HuH-7.5 (cell line): ENCODE measurements at places on chromosomes 6 and 20.

DNA sequence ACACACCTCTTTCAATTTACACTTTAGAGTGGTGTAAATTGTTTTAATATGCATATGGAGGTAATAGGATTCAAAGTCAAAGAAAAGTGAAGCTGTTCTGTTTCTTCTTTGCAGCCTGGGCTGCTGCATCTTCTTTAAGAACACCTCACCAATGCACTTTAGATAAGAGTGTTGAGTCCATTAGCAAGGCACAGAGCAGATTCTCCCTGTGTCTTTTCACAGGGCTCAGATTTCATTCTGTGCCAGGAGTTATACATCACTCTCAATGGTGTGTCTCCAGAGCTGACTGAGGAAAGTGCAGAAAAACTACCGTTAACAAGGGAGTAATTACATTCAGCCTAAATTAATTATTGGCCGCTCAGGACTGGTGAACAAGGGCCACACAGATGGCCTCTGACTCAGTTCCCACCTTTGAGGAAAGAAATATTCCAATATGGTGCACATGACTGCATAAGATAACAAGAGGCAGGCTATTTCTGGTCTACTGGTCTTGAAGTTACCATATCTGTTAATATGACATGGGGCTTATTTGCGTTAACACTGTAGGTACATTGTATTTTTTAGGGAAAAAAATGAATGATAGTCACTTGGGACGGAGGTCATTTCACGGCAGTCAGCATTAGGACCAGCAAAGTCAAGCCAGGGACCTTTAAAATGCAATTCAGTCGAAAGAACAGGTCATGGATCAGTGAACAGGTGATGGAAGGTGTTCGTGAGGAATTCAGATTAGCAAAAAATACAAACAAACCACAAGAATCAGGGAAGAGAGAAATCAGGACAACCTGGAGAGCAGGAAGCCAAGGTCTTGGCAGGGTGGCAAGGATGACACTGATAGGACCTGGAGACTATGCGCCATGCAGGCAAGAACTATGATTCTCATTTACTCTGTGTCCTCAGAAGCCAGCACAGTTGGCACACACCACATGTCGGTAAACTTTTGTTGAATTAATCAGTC lies 203.7 kb downstream of the TBX18 start:
- no peak for DNase-seq

GRCh38 chr20:61529354-61529753 lies 277.3 kb downstream of the CDH4 start:
- DNase-seq = no peak

DNA sequence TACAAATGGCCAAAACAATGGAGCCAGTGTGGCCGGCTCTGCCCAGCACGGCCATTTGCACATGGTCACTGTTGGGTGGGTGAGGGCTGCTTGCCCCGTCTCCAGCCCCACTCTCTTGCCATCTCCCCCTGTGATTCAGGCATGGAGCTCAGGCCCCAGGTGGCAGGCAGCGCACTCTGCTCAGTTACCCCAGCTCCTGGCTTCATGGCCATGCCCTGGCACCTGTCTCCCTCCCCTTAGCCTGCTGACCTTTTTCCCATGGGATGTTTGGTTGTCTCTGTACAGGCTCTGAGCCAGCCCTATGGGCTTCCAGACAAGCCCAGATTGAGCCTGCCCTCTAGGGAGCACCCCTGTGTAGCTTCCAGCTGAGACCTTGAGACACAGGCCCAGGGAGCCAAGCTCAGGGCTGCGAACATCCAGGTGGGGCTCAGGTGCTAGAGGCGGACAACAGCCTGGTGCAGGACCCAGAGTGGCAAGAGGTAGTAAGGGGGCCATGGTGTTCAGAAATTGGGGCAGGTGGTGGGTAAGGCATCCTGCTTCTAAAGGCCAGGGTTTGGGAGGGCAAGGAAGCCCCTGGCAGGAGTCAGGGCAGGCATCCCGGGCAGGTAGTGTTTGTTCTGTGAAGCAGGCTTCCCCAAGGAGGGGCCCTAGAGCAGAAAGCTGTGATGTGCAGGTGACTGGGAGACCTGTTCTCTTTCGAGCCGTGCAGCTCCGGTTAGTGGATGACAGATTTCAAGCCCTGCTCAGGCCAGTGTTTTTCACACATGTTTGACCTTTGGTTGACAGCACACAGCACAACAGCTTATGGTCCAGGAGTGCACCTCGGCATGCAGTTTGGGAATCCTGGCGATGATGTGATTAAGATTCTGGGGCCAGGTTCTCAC lies 17.7 kb downstream of the SYNJ2 start:
- no peak for DNase-seq

- no peak for DNase-seq
These were observed 297.9 kb downstream of the UTRN start for GRCh38 chr6:144582939-144583613.

DNA sequence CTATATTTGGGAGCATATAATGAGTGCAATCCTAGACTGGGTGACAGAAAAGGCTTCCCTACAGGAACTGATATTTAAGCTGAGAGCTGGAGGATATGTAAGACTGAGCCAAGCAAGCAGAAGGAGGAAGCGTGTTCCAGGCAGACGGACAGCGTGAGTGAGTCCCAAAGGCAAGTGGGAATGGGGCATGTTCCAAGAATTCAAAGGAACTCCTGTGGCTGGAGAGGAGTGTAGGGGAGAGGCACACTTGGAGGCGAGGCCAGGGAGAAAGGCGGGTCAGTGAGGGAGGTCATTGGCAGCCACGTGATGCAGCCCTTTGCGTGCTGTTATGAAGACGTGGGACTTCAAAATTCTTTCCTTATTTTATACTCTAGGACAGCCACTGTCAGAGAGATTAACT lies 27.9 kb upstream of the SGK1 start:
- no peak for DNase-seq

GRCh38 chr6:33708516-33709204 lies 2.8 kb downstream of the UQCC2 start:
- DNase-seq = no peak

DNA sequence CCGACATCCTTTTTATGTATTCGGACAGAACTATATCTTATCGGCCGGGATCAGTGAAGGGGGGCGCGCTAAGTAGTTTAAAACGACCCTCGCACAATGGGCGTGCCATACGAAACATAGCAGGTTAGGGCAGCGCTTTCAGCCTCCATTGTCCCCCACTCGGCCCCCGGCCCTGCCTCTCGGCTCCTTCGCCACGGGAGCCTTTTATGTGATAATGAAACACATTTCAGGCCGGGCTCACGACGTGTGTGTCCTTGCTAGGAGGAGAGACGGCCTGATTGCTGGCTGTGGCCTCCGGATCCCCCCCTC lies 5.3 kb downstream of the FOXA2 start:
- DNase-seq = no peak

DNA sequence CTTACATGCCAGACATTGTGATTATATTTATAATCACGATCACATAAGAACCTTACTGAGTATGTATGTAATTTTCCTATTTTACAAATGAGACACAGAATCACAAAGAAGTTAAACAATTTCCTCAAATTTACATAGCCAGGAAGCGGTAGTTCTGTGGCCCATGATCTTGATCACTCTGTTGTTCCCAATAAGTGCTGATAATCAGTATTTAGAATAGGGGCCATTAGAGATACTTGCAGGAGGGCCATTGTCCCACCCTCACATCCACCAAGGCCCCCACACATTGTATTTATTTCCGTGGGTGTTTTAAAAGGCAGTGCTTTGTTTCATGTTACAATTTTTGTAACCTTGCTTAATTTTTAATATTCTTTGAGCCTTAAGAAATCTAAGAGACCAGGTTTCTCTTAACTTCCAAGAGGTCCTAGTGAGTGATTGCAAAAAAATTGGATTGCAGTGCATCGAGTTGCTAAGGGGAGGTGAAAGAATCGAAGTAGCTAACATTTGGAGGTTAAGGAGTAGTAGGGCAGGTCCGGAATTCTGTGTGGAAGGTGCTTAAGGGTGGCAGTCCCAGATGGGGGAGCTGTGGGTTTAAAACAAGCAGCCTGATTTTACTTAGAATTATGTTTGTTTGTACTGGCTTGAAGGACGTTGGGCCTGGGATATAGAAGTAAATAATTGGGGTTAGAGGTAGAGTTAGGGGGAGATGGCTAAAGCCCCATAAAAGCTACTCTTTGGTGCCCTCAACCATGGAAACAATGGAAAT lies 339.4 kb downstream of the CDKAL1 start:
- no peak for DNase-seq

DNA sequence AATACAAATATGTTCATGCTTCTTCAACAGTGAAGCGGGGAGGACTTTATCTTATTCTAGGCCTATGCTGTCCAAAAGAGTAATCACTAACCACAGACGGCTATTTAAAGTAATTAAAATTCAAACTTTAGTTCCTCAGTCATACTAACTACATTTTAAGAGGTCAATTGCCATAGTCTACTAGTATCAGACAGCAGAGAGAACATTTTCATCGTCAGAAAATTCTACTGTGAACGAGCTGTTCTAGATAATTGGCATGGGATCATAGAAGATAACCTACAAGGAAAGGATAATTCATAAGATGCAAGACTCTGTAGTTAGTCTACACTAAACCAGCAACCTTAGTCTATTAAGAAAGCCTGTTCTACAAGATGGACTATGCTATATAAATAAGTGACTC lies 44.4 kb downstream of the PRKN start:
- no peak for DNase-seq

DNA sequence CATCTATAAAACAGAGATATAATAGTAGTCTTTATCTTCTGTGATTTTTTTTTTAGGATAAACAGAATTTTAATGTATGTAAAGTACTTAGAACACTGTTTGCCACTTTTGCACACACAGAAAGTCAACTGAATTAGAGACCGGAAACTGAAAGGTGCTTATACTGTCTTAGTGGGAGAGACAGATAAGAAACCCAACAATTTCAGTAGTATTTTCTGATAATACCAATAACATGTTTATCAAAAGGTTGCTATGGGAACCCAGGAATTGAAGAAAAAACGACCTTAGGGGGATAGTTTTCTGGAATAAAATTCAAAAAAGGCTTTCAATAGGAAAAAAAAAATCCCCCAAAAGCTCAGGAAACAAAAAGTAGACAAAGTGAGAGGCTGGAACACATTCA lies 138.6 kb downstream of the BCKDHB start:
- DNase-seq = no peak

GRCh38 chr20:61205769-61206168 lies 46.3 kb upstream of the CDH4 start:
- no peak for DNase-seq

GRCh38 chr6:87541744-87542143 lies 48.0 kb downstream of the RARS2 start:
- no peak for DNase-seq

DNA sequence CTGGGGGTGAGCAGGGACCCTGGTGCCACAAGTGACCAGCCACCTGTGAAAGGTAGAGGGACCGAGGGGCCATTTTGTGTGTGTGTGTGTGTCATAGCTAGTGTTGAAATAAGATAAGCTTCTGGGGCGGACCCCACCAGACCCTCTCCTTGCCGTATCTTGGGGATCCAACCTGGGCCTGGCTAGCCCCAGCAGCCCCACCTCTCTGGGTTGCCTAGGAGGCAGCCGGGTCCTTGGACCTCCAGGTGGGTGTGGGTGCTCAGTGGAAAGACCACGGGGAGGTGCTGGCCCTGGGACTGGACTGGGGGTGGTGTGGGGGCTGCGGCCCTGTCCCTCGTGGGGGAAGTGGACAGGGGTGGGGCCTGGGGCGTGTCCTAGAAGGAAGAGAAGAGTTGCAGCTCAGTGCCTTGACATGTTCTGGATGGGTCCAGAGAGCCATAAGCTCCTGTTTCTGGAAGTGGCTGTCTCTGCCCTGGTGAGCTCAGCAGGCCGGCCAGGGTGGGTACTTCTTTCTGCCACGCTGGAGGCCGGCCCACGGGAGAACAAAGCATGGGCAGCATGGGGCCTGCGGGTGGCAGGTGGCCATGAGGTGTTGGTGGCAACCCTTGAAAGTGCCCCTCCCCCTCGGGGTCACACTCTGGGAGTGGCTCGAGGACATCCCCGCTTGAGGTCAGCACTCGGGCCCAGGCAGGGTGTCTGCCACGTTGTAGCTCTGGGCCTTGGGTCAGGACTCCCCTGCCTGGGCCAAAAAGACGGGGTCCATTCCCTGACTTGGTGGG lies 8.4 kb downstream of the RBBP8NL start:
- DNase-seq = no peak

GRCh38 chr6:104603108-104603745 lies 256.5 kb downstream of the HACE1 start:
- no peak for DNase-seq

DNA sequence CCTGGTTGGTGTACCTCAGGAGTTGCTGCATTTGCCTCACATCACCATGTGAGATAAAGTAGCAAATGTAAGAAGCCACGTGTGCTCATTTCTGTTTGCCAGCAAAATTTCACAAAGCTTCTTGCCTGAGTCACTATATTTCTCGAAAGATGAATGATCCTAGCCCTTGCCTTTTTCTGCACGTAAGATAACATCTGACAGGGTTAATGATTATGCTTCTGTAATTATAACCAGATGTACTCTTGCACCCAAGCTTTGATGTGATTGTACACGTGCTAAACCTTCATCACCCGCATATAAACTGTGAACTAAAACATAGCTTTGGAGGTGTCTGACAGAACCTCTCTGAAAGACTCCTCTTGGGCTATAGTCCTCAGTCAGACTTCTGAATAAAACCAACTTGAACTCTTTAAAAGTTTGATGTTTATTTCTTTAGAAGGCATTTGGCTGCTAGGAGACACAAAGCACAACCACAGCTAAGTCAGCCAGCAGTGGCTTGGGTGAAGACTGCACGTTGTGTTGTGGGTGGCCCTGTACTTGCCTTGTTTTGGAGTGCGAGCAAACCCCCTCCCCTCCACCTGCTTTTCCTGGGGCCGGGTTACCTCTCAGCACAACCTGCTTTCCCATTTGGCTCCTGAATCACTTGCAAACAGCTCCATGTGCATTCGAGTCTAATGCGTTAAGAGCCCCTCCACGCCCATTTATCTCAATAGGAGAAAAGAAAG lies 19.3 kb downstream of the PROKR2 start:
- no peak for DNase-seq

DNA sequence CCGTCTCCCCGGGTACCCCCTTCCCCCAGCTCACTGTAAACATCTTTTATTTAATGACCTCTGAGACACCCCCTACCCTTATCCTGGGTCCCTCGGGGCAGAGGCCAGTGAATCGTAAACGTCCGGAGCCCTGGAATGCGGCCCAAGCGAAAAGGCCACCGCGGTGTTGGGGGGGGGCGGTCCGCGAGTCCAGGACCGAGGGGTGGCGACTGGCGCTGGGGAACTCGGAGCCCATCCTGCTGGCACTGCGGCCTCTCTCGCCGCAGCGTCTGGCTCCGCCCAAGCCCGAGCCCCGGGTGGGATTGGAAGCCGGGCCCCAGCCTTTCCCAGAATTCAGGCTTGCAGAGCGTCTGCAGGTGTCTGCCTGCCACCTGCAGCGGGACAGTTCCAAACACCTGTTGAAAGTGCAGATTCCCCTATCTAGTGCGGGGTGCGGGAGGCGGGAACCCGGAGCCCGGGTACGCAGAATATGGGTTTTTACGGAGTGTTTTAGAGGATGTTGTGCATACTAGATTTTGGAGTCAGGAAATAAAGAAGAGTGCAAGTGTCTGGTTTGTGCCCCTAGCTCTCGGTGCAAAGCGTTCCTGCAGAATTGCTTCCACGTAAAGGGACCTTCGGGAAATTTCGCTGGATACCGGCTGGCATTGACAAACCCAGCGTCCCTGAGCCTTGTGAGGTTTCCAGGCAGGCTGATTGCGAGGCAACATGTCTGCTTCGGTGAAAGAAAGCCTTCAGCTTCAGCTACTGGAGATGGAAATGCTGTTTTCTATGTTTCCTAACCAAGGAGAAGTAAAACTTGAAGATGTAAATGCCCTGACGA lies 800 bp downstream of the RWDD2A start:
- peak; percentile 68 for DNase-seq
